Stimulated activated CD4-positive, alpha-beta T cell treated with anti-CD3 and anti-CD28 coated beads, Interleukin-4, amount 100 ng/mL, for 48 hours (primary cell): ENCODE measurements at places on chromosomes 4 and X.

DNA sequence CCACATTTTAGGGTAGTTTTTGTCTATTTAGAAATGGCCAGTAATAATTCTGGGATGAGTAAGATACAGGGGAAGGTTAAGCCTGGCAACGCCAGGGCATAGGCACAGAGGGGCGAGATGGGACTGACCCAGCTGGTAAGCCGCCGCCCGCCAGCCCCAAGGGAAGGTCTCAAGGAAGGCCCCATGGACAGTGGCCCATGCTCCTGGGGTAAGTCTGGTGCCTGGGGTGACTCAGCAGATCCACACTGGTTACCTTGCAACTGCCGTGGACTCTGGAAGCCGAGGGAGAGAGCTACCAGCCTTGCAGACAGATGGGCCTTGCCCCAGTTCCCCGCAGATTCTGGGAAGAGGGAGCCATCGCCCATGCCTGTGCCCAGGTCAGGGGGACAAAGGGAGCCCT, 179.4 kb downstream of the AFAP1 start:
- no peak for DNase-seq

DNA sequence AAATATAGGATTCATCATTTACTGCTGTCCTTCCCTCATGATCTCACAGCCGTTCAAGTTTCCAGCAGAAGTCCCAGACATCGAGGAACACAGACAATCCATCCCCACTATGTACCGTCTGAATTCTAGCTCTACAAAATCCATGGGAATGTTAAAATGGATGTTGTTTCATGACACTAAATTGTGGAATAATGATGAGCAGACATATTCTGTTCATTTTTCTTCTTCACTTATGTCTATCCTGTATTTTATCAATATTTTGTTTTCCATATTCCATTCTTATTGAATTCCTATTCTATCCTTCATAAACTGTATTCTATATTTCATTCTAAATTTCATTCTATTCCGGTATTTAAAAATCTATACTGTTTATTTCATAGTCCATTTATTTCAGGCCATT, 71.8 kb downstream of the NUDT10 start:
- DNase-seq = no peak

GRCh38 chrX:154032653-154033052, 13.0 kb upstream of the IRAK1 start:
- no peak for DNase-seq

DNA sequence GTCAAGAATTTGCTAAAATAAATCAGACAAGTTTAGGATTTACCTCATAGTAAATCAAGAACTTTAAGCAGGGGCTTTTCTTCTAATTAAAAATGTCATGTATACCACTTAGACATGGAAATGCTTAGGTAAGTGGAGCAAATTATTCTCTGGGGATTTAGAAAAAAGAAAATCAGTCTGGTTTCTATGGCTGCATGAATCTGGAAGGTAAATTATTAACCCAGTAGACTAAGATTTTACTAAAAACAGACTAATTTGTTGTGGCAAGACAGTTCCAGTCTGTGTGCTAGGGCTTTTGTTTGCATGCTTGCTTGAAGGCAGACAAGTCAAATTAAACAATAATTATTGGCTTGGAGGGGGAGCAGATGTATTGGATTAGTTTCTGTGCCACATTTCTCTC, 140.6 kb downstream of the TBL1X start:
- no peak for DNase-seq

DNA sequence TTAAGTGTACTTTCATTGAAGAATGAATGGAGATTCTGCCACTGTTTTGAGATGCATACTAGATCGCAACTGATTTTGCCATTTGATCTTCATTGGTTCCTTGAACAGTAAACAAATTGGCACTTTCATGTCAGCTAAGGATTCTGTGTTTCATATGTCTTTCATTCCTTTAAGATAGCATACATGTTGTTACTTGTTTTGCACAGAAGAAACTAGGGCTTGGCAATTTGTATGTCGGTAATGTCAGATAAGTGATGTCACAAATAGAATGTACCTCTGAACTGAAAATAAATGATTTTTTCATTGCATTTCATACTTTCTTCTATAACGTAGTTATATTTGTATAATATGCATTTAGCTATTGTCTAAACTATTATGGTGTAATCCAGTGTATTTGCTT, 73.2 kb upstream of the TENM3 start:
- no peak for DNase-seq

GRCh38 chrX:106479920-106480319, 131.9 kb upstream of the RADX start:
- no peak for DNase-seq

GRCh38 chrX:154791467-154791866, 13.8 kb downstream of the MPP1 start:
- no peak for DNase-seq

- DNase-seq = no peak
Measured at GRCh38 chr4:10521424-10521823, 64.2 kb upstream of the ZNF518B start.

DNA sequence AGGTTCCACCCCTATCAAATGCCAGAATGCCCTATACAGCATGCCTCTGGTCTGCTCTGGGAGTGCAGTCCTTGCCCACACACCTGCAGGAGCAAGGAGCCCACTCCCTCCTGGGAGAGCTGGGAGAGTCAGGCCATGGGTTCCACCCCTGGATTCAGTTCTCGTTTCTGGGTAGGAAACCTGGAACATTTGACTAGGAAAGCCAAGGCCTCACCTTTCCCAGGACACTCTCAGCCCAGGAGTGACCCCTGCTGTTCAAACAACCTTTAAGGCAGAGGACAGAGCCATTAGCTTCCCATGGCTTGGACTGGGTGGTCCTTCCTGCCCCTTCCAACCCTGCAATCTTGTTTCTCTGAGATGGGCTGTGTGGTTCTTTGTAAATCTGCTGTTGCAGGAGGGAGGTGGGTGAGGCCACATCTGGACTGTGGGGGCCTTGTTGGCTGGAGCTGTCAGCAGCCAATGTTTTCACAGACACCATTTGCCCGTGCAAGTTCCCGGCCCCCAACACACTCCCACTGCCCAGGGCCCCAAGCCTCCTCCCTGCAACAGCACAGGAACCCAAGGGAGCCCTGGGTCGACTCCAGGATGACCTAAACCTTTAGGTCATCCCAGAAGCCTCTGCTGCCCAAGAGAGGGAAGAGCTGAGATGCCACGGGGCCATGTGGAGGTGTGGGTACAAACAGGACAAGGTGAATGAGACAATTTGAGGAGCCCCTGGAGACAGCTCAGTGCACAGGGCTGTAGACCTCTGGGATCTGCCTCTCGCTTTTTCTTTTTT, 104.4 kb downstream of the PJA1 start:
- no peak for DNase-seq
